Muscle of leg (tissue), 16 donors: ENCODE measurements at places on chromosomes 12 and 14.

- no peak for DNase-seq
Observed at GRCh38 chr12:69003991-69004390, 71.0 kb upstream of the CPM start.

GRCh38 chr14:50531595-50532501 lies 521 bp downstream of the MAP4K5 start:
- peak; percentile 71 for DNase-seq

GRCh38 chr14:32509632-32510187 lies 180.6 kb downstream of the AKAP6 start:
- DNase-seq, result peak; percentile 89

DNA sequence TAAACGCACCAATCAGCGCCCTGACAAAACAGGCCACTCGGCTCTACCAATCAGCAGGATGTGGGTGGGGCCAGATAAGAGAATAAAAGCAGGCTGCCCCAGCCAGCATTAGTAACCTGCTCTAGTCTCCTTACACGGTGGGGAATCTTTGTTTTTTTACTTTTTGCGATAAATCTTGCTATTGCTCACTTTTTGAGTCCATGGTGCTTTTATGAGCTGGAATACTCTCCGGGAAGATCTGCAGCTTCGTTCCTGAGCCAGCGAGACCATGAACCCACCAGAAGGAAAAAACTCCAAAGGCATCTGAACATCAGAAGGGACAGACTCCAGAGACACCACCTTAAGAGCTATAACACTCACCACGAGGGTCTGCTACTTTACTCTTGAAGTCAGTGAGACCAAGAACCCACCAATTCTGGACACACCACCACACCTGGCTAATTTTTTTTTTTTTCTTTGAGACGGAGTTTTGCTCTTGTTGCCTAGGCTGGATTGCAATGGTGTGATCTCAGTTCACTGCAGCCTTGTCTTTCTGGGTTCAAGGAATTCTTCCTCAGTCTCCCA lies 6.9 kb upstream of the COPS7A start:
- no peak for DNase-seq

DNA sequence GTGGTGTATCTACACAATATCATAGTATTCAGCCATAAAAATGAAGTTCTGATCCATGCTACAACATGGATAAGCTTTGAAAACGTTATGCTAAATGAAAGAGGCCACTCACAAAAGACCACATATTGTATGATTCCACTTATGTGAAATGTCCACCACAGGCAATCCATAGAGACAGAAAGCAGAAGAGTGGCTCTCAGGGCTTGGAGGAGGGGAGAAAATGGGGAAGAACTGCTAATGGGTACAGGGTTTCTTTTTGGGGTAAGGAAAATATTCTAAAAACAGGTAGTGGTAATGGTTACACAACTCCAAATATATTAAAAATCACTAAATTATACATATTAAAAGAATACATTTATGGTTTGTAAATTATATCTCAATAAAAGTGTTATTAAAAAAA lies 16.5 kb downstream of the SCNN1A start:
- DNase-seq, result no peak

DNA sequence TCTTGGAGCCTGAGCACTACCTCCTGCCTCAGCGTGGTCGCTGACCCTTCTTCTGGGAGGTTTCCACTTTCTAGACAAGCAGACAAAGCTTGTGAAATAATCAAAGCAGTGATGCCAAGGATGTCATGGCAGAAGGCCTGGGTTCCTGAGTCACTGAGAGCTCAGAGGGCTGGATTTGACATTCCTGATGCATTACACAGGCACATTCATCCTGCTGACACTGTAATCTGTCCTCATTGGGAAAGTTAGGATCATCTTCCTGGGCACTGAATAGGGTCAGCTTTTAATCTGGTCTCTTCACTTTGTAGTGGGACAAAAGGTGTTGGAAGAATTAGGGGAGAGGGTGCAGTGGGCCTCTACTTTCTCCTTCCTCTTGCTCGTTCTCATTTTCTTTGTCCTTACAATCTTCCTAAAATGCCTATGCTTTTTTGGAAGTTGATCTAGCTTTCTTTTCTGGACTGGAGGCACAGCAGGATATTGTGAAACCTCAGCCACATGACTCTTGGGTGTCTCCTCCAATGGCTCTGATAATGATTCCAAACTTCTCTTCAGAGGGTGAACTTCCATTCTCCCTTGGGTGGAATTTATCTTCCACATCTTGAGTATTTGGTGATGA lies 29.6 kb downstream of the EEA1 start:
- peak; percentile 94 for DNase-seq

DNA sequence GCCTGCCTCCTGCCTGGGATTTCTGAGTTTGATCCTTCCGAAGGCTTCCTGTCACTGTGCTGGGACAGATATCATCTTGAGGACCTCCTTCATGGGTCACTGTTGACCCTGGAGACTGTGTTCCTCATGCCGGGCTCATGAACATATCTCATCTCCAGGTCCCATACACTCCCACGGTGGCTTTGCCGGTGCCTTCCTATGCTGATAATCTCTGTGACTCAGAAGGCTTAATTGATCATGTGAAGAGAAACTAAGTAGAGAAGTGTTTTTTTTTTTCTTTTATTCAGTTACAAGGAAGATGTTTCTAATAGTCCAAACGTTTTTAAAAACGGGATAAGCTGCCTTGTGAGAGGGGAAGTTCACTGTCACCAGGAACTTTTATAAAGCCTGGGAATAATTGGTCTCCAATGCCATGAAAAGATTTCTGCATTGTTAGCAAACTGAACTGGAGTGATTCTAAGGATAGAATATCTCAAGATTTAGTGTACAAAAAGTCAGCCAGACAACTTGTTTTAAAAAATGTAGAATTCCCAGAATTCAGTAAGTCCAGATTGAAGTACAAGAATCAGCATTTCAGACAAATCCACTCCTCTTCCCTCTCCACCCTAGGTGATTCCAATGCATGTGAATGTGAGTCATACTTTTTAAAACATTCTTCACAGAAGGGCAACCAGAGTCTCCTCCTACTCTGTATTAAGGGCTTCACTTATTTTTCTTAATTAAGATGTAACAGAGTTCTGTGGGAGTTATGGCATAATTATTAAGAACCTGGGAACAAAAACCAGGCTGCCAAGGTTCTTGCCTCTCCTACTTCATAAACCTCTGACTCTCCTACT lies 139.8 kb upstream of the LGR5 start:
- no peak for DNase-seq

DNA sequence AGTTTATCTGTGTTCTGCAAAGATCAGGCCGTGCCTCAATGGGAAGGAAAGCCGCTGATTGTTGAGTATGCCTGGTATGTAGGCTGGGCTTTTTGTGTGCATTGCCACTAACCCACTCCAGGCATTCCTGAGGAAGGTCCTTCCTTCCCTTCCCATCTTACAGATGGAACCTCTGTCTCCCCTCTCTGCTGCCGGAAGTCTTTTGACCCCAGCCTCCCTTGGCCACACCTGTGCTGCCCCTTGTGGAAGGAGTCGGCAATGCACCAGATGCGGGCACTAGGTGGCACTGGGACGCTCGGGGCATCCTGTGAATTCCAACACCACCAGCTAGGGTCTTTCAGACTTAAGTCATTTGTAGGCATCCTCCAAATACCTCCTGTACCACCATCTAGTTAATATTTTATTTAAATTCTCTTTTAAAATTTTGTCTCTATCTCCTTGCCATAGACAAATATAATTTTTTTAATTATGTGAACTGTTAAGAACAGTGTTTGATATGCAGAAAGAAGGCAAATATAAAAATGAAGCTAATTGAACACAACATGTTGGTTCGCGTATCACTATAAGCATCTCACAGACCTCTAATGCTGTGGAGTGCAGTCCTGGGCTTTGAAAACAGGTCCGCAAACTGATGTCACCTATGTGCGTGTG lies 99.6 kb downstream of the RIN3 start:
- no peak for DNase-seq

DNA sequence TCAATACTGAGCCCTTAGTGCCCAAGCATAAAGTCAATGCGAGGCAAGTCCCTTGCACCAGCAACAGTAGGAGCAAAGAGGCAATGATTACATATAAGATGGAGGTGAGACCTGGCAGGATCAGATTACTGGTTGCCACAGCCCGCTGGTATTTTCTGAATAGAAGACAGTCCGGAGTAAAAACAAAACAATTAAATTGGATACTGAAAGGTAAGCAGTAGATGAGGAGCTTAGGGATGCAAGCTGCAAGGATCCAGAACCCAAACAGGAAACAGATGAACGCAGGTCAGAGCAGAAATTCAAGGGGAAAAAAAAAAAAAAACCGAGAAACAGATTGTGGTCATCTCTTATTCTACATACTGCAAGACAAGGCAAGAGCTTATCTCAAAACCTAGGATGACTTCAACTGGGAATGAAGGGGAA lies 119.6 kb downstream of the MED13L start:
- no peak for DNase-seq

- DNase-seq, result no peak
Observed at GRCh38 chr12:12899530-12900380, 8.4 kb downstream of the GPRC5A start.

- no peak for DNase-seq
Observed at GRCh38 chr14:89452281-89452680, 35.2 kb upstream of the FOXN3 start.

DNA sequence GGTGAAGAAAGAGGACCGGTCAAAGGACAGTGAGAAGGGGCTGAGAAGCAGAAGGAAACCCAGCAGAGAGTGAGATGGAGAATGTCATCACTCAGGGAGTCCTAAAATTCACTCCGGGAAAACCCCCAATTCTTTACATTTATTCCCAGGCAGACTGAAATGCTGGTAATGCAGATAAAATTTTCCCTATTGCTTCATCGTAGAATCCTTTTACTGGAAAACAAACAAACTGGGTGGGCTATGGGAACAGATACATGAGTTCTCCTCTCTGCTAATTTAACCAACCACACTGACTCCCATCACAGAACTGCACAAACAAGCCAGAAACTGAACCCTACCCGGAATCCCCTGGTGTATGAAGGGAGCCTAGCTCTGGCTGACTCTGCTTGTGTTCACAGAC lies 20.9 kb downstream of the HEBP1 start:
- peak; percentile 80 for DNase-seq

DNA sequence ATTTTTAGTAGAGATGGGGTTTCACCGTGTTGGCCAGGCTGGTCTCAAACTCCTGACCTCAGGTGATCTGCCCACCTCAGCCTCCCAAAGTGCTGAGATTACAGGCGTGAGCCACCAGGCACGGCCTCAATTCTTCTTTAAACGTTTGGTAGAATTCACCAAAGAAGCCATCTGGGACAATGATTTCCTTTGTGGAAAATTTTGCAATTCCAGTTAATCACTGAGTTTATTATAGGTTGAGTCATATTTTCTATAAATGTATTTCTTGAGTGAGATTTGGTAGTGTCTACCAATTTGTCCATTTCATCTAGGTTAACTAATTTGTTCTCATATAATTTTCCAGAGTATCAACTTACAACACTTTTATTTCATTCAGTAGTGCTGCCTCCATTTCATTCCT lies 683.9 kb upstream of the TMEM132C start:
- DNase-seq, result no peak

DNA sequence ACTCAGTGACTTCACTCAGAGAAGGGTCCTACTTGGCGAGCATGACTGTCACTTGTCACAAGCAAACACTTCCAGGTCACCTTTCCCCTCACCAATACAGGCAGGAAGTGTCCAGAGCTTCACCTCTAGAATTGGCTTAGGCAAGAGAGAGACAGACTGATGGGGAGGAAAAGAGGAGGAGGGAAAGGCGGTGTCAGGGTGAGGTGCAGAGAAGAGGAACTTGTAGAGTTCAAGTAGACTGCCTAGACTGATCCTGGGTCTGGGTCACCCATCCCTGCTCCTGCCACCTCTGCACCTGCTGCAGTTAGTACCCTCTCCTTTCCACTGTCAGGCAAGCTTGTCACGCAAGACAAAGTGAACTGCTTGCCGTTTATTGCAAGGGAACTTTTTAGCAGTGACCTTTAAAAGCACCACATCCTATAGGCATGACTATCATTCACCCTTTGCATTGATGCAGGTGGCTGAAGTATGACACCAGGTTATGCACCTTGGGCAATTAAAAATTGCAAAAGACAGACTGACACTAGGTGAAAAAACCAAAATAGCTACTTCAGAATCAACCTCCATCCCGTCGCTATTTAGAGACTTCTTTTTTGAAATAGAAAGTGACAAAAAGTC lies 292.4 kb downstream of the SYT1 start:
- DNase-seq, result no peak

GRCh38 chr12:71455028-71455737 lies 15.6 kb downstream of the LGR5 start:
- DNase-seq, result no peak

DNA sequence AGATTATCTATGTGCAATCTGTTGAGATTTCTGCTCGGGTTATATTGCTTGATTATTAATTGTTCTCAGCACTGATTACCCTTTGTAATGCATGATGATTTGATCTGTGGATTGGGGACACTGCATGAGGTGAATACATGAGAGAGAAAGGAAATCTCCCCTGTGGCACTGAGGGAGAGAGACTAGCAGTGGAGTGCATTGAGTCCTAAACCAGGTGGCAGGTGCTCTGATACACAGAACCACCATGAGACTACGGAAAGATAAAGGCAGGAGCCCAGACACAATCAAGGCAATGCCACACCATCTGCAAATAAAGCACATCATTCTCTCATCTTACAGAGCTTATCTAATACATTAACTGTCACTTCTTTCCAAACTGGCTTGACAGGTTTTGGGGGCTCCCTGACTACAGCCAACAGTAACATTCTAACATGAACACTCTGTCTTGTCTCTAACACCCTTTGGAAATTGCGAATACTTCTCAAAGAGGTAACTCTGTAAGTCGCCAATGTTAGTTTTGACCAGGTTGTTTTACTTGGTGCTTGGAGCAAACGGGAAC lies 37.6 kb upstream of the TSPAN8 start:
- DNase-seq, result no peak

DNA sequence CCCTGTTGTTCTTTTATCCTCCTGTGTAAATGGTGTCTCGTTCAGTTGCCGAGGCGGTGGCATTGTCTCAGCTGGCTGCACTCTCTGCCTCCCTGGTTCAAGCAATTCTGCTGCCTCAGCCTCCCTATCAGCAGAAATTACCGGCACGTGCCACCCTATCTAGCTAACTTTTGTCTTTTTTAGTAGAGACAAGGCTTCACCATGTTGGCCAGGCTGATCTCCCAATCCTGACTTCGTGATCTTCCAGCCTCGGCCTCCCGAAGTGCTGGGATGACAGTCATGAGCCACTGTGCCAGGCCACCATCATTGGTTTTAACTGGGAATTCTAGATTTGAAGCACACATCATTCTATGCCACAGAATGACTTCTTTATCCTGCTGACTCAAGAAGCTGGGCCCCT lies 175.3 kb upstream of the ALG10B start:
- DNase-seq, result no peak

DNA sequence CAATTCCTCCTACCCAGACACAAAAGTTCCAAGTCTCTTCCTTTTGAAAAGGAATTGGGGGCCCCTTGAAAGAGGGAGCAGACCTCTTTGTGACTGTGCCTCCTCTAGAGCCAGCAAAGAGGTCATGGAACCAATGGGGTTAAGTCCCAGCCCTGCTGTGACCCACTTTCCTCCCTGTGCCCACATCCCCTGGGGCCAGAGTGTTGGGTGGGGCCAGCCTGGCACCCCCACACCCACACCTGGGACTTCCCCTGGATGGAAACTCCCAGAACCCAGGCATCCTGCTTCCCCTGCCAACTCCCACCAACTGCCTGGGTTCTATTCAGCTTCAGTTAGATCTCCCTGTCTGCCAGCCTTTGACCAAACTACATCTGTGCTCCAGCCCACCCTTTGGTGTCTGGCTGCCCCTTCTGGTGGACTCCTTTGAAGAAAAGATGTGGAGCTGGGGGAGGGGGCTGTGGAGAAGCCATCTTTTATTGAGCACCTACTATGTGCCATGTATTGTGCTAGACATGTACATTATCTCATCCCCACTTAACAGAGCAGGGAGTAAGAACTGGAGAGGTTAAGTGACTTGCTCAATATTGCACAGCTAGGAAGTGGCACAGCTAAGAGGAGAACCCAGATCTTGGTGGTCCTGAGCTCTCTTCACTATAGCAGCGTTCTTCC lies 4.6 kb upstream of the RARG start:
- DNase-seq, result no peak
